CD4-positive, alpha-beta T cell treated with Interferon gamma for 1 hour (primary cell): ENCODE measurements at places on chromosomes 5 and 9.

- DNase-seq = peak; percentile 91
These were observed 24.3 kb upstream of the PTGES start for GRCh38 chr9:129776938-129777768.

- DNase-seq = no peak
These were observed 12.3 kb downstream of the DCANP1 start for GRCh38 chr5:135434591-135435466.

DNA sequence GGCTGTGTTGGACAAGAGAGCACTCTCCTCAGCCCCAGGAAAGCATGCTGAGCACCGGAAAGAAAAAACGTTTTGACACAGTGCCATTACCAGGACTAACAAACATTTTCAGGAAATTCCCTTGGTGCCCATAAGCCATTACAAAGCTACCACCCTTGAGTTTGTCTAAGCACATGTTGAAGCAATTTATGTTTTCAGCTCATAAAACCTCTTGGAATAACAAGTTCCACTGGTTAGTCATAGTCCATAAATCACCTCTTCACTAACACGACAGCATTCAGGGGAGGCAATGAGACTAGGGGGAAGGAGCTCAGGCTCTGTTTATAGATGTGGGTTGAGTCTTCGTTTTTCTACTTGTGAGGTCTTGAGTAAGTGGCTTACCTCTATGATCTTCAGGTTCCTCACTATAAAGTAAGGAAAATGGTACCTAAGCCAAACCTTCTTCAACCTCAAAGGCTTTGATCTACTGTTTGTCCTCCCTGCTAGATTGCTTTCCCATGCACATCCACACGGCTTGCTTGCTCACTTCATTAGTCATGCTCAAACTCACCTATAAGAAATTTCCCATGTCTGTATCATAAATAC lies 65.4 kb downstream of the DRD1 start:
- no peak for DNase-seq

DNA sequence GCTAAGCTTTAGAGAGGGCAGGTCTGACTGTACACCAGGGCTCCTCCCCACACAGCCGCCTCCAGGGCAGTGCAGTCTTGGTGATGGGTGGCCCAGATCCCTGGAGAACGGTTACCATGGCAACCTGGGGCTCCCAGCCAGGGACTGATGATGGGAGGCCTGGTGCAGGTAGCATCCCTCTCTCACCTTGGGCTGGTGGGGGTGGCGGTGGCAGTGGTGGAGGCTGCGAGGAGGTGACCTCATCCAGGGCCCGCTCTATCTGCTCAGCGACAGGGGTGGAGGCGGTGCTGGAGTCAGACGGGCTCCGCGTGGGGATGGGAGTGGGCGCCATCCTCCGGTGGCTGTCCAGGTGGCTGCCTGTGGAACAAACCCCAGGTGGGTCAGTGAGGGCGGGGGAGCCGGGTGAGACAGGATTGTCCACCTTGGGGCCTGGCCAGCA lies 12.3 kb downstream of the PRR7 start:
- no peak for DNase-seq

DNA sequence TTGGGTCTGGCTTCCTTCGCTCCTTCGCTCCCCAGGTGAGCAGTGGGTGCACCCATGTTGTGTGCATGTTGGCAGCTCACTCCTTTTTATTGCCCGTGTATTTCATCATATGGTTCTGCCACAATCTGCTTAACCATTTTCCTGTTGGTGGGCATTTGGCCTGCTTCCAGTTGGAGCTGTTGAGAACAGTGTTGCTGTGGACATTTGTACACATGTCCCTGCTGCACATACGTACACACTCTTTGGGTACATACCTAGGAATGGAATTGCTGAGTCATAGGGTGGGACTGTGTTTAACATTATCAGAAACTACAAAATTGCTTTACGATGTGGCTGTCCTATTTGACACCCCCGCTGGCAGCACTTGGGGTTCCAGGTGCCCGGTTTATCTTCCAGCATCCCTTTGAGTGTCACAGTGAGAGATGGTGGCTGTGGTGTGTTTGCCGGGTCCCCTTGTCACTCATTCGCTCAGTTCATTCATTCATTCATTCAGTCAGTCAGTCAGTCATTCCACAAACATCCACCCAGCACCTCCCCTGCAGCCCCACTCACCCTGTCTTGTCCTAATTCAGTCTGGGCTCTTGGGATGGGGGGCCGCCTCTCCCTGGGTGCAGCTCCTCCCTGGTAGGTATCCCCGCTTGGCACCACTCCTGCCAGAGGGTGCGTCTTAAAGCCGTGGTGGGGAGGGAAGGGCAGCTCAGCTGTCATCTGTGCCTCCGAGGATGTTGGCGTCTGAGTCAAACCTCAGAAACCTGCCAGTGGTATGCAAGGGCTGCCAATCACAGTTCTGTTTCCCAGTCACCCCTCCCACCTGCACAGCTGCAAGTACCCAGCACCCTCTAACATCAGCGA lies 7.9 kb upstream of the FIBCD1 start:
- DNase-seq = no peak

DNA sequence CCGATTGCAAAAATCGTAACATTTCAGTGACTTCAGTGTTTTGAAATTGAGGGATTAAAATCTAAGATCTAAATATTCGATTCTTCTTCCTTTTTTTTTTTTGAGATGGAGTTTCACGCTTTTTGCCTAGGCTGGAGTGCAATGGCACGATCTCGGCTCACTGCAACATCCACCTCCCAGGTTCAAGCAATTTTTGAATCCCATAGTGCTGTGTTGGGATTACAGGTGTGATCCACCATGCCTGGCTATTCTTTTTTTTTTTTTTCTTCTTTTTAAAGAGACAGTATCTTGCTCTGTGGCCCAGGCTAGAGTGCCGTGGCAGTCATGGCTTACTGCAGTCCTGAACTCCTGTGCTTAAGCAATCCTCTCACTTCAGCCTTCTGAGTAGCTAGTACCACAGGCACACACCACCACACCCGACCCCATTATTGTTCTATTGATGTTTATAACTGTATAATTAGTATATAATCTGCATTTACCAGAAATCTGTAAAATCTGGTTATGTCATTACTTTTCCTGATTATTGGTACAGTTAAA lies 42.7 kb downstream of the NSD1 start:
- DNase-seq = no peak

- no peak for DNase-seq
These were observed 32.2 kb downstream of the POLR1E start for GRCh38 chr9:37517923-37518322.

DNA sequence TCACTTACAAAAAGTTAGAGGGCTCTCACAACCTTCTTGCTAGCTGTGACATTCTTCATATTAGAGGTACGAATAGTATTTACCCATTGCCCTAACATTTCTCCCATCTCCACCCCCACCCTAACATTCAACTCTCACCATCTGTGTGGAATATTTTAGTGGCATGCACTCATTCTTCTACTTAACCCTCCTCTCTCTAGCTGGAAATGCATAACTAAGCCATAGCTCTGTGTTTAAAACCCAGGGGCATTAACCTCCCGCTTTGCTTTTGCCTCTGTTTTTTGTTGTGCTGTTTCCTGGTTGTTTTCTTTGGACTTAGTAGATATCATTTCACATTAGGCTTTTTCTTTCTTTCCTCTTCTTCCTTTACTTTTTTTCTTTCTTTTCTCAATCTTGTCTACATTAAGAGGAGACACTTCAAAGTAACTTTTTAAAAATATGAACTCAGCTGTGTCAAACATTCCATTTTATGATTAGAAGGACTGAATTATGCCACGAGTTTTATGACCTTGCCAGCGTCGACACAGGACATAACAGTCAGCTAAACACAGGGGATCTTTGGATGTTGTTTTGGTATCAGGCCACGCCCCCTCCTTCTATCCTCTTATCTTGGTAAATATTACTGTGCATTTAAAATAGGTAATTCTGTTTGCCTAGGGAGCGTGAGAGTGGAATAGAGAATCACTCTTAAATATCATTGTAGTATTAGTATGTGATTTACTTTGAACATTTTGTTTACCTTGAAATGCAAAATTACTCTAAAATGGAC lies 236.0 kb downstream of the CD180 start:
- no peak for DNase-seq

DNA sequence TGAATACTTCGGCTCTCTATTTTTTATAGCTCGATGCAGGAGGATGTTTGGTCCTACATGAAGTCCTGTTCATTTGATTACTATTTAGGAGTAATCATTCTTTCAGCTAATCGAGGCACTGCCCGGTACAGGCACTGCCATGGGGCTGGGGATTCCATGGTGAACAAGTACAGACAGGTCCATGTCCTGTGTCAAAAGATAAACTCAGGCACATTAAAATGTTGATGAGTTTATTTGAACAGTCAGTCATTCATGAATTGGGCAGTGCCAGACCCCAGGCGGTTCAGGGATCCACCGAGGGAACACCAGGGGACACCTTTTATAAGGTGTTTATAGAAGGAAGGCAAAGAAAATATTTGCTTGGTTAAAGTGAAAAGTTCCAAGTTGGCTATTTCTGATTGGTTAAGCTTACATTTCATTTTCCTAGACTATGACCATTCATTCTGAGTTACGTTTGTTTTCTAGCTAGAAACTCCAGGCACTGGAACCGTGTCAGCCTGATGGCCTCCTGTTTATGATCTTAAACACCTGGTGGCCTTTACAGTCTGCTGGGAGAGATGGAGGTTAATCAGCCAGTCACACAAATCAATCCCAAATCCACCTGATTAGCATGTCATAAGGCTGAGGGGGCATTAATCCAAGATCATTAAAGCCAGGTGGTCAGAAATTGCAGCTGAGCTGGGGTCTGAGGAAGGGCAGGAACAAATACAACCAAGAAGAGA lies 47.0 kb upstream of the TDRD7 start:
- DNase-seq = no peak

- no peak for DNase-seq
These were observed 42.8 kb upstream of the PSD2 start for GRCh38 chr5:139752506-139753473.

- no peak for DNase-seq
These were observed 3.4 kb downstream of the TLE1 start for GRCh38 chr9:81685763-81686613.

- DNase-seq = no peak
These were observed 52.1 kb downstream of the PPIC start for GRCh38 chr5:122984425-122984824.

- DNase-seq = no peak
These were observed 89.6 kb upstream of the BNC2 start for GRCh38 chr9:16960084-16960483.

DNA sequence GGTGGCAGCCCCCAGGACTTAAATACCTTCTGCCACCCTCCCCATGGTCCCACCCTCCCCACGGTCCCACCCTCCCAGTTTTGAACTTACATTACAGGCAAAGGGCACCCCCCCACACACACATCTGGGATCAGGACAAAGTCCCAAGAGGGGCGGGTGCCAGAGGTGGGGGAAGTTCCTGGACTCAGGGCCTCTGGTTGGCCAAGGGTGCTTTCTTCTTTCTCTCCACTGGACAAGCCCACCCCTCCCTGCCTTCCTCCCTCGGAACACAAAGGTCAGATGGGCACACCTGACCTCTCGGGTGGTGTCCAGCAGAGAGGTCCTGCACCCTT lies 19.1 kb upstream of the RALGDS start:
- DNase-seq = no peak

DNA sequence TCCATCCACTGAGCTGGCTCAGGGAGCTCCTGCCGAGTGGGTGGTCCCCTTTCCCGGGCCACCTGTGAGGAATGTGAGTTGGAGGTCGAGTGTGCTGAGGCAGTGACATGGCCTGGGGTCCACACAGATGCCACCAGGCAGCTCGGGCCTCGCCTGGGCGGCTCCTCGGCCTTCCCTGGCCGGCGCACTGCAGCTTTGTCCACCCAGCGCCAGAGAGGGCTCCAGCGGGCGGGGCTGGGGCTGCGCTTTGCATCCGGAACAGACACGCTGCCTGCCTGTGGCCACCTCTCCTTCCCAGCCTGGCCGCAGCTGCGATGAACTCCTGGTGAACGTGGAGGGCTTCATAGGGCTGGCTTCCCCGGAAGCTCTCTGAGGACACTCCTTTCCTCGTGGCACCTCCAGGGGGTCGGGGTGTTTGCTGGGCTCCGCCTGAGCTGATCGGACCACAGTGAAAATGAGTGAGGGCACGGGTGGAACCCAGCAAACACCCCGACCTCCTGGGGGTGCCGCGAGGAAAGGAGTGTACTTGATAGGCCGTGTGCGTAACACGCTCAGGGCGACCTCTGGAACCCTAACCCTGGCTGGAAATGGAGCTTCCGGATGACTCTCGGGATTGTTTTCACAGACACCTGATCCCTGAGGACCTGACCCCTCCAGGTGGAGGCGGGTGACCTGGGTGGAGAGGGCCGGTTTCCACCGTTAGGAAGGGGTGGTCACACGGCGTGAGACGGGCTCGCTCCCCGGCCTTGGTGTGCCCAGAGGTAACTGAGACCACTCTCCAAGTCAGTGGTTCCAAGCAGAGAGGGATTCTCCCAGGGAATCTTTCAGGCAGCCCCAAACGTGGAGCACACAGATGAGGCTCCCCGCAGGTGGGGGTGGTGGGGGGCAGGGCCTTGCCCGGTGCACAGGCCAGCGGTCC lies 31.8 kb upstream of the RXRA start:
- no peak for DNase-seq

DNA sequence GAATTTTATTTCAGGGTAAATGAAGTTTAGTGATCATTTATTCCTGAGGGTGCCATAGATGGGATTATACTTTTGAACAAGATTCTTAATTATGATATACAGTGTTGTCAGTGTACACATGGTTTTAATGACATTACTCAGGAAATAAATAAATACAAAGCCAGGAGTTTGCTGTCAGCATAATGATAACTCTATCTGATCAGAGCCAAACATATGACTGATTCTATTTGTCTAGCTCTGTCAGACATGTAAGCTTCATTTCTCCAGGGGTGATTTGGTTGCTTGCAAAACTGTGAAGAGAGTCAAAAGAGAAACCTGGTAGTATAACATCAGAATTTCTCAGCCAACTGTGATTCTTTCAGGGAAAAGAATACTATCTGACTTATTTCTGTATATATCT lies 1425.8 kb upstream of the C9orf72 start:
- no peak for DNase-seq

- no peak for DNase-seq
These were observed 334.2 kb upstream of the CCNH start for GRCh38 chr5:87746891-87747377.

GRCh38 chr5:167254132-167254531 lies 1037.3 kb upstream of the WWC1 start:
- no peak for DNase-seq

DNA sequence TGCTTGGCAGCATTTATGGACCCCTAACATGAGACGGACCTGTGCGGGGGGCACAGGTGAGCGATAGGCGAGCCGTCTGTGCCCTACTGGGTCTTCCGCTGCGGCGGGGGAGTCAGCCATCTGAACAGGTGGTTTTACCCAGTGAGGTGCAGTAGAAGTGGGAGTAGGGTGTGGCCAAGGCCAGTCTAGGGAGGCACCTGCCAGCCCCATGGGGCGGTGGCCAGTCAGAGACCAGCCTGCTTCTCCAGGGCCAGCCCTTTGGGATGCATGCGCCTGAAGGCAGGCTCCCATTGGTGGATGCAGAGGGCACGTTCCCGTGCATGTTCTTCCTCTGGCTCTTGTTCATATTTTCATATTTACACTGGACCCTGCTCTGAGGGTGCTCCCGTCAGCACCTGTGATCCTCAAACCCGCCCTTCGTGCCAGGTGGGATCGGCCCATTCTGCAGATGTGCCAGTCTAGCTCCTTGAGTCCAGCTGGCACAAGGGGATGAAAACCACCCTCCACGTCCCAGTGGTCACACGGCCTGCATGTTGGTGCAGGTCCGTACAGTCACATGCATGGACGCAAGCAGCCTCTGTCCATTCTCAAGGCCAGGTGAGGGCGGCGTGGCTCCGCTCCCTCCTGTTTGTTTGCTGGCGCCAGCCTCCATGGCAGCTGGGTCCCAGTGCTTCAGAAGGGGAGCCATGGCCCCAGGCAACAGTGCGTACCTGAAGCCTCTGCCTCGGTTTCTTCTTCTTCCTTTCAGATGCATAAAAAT lies 9.0 kb downstream of the COL5A1 start:
- no peak for DNase-seq

GRCh38 chr5:125798307-125798706 lies 624.9 kb upstream of the GRAMD2B start:
- no peak for DNase-seq
